ENCODE measurements at places on chromosomes 6 and 20. TPM values are rescaled to one million over a fixed set of nuclear protein-coding genes. Genes with fewer than 3 reads are reported as not detected.

SIGLEC1 gene
- polyA plus RNA-seq = not detected

- DNase-seq = no peak
These were observed 16.7 kb downstream of the SCUBE3 start for GRCh38 chr6:35230498-35230897.

SNRPB2 gene
- 82.3 TPM for polyA plus RNA-seq

DNA sequence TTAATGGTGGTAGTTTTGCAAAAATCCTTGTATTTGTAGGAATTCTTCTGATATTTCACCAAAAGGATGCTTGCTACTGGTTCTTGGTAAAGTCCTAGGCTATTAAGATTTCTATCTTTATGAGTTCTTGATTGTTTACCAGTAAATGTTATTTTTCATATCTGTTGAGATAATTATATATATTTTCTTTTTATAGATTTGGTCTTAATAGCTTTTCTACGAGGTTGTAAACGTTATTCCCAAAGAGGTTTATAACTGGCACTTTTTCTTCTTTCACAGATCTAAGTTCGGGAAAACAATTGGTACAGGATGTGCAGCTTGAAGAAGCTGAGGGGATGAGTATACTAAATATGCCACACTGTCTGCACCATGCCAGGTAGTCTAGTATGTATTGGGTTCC is 55.1 kb upstream of the HBS1L start:
- no peak for DNase-seq

COL19A1 gene
- polyA plus RNA-seq = not detected

DNA sequence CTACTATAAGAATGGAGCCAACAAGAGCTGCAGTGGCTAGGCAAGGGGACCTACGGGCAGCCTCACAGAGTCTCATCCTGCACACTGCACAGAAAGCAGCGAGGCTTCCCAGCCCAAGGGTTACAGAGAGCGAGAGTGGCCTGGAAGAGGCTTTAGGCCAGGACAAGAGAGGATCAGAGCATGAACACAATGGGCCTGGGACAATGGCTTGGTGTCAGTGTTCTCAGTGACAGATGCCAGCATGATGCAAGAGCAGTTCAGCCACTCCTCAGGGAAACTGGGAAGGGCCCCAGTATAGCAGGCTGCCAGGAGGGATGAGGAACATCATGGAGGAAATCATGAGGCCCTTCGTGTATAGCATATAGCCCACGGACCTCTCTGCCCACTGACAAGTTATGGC is 108.0 kb downstream of the NUS1 start:
- DNase-seq = no peak

CLPSL1 gene
- not detected for polyA plus RNA-seq

SLC52A3 gene
- polyA plus RNA-seq = not detected
